Mucosa of gallbladder (tissue), 1 donor: ENCODE measurements at places on chromosomes 2 and 18. TPM values are rescaled to one million over a fixed set of nuclear protein-coding genes. Genes with fewer than 3 reads are reported as not detected.

DNA sequence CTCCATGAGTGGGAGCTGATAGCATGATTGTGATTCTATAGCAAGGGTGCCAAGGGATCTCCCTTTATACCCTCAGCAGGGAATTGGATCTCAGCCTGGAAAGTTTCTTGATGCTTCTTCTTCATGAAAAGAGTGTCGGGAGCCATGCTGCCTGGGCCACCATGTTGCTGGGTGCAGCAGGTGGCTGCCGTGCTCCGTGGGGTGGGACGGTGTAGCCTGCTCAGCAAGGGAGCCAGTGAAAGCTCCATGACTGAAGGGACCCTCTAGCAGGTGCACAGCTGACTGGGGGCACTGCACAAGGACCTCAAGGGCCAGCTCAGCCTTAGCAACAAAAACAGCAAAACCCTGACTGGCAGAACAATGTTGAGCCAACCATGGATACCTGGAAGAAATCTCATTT, 368.9 kb upstream of the HS6ST1 start:
- no peak for DNase-seq

GRCh38 chr2:195475336-195475735, 181.7 kb upstream of the SLC39A10 start:
- no peak for DNase-seq

The CFAP65 gene
- 0.29 TPM for total RNA-seq

- DNase-seq, result peak; percentile 30
Measured at GRCh38 chr2:226799976-226800940, 638 bp upstream of the IRS1 start.

- DNase-seq, result no peak
Measured at GRCh38 chr2:65724336-65724735, 291.9 kb upstream of the SPRED2 start.

- no peak for DNase-seq
Measured at GRCh38 chr2:152453129-152453911, 118.3 kb downstream of the FMNL2 start.

The NHEJ1 gene
- total RNA-seq, result 8.7 TPM

DNA sequence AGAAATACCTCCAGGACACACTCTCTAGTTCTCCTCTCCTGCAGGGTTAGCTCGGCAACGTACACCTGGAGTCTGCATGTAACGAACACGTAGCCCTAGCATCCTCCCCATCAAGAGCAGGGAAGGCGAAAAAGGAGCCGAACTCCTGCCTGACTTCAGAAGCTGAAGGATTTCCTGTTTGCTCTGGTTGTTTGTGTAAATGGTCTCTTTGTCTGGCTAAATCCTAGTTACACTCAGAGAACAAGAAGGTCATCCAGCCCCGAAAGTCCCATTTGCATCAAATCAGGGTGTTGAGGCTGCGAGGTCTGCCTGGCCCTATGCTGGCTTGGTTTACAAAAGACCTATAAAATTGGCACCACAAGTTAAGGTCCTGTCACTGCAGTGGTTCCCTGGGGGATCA, 66.4 kb upstream of the POMC start:
- DNase-seq, result no peak

DNA sequence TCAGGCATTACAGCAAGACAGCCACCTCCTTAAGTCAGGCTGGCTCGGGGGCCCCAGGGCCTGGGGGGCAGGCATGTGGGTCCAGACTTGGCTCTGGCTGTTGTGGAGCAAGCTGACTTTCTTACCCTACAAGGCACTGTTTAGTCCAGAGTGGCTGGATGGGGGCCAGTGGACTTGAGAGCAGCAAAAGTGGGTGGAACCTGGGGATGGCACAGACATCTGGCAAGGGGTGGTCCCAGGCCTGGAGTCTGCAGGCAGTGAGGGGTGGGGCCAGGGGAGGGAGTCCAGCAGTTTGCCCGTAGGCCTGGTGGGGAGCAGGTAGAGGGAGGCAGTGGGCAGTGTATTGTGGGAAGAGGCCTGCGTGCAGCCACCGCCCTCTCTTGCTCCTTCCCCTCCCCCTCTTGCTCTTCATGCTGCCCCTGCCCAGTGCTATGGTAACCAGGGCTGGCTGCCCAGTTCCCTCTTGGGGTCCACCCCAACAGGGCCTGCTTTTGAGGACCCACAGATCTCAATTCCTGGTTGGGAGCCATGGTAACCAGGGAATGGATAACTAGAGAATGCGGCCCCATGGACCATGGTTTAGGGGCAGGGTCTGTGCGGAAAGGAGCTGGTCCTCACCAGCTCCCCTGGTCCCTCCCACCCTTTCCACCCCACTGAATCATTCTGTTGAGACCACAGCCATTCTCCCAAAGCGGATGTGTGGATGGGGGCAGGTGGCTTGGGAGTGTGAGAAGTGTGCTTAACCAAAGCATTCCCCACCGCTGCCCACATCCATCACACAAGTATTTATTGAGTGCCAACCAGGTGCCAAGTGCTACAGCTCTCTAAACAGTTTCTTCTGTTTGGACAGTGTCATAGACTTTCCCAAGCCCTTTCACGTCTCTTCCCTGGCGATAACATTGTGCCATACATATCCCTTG, 19.3 kb downstream of the SPEG start:
- peak; percentile 81 for DNase-seq

The REG3A gene
- 2.9 TPM for total RNA-seq

GRCh38 chr2:1837022-1837421, 92.7 kb upstream of the PXDN start:
- DNase-seq, result no peak

GRCh38 chr2:216839688-216840087, 20.2 kb downstream of the TNP1 start:
- DNase-seq, result no peak

The C2orf81 gene
- 12.9 TPM for total RNA-seq

The C2orf76 gene
- total RNA-seq, result 10.3 TPM

The SLC38A11 gene
- 63.3 TPM for total RNA-seq

DNA sequence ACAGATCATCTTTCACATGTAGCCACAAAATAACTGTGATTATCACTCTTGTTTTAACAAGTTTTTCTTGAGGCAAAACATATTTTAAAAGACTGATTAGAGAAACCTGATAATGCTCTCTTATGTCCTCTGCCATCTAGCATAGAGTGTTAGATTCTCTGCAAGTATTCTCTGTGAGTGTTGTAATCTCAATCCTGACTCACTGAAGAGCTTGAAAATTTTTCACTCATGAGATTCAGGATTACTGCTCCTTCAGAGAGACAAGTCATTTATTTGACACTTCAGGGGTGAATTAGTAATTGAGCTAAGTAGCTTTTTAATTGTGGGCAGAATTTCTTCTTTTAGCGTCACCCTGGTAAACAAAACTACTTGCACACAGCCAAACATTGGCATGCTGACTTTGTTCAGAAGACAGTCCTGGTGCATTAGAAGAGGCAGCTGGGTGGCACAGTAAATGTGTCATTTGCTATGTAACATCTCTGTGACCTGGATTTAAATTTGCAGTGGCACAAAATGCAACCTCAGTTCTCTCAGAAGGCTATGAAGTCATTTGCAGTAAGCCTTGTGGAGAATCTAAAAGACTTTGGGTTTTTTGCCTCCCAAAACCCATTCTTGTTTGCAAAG, 172.9 kb downstream of the LRP1B start:
- no peak for DNase-seq

GRCh38 chr18:32674491-32674890, 98.3 kb downstream of the KLHL14 start:
- DNase-seq, result no peak

The CABYR gene
- total RNA-seq, result 3.0 TPM
